ENCODE measurements at places on chromosomes 3 and 15.

DNA sequence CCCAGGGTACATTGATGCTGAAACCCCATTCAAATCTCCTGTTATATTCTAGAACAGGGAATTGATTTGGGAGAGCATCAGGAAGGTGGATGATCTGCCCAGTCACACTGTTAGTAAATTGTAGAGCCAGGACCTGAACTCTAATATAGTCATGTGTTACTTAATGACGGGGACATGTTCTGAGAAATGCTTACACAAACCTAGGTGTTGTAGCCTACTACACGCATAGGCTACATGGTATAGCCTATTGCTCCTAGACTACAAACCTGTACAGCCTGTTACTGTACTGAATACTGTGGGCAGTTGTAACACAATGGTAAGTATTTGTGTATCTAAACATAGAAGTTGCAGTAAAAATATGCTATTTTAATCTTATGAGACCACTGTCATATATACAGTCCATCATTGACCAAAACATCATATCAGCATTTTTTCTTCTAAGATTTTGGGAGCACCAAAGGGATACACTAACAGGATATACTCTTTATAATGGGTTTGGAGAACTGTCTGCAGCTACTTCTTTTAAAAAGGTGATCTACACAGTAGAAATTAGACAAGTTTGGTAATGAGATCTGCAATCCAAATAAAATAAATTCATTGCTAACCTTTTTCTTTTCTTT lies 5.8 kb downstream of the B2M start:
- DNase-seq = no peak

DNA sequence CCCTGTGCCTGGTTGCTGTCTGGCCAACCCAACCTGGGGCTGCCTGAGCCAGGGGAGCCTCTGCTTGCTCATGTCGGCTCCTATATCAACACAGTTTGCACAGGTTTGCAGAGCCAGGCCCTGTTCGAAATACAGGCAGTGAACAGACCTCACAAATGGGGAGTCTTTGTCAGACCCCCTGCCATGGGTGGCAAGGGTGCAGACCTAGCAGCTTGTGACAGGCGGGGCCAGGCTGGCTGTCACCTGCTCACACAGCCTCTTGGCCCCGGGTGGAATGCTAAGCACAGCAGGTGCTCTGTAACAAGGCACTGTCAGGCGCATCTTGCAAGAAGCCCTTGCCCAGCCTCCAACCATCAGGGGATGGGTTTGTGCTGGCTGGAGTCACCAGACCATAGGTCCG lies 47.3 kb downstream of the BDH1 start:
- DNase-seq = no peak

- DNase-seq = no peak
Measured at GRCh38 chr3:128254967-128255366, 101.7 kb downstream of the EEFSEC start.

- peak; percentile 7 for DNase-seq
Measured at GRCh38 chr15:49094923-49095322, 48.7 kb upstream of the SECISBP2L start.

GRCh38 chr3:171221104-171221503 lies 194.6 kb upstream of the SLC2A2 start:
- no peak for DNase-seq

DNA sequence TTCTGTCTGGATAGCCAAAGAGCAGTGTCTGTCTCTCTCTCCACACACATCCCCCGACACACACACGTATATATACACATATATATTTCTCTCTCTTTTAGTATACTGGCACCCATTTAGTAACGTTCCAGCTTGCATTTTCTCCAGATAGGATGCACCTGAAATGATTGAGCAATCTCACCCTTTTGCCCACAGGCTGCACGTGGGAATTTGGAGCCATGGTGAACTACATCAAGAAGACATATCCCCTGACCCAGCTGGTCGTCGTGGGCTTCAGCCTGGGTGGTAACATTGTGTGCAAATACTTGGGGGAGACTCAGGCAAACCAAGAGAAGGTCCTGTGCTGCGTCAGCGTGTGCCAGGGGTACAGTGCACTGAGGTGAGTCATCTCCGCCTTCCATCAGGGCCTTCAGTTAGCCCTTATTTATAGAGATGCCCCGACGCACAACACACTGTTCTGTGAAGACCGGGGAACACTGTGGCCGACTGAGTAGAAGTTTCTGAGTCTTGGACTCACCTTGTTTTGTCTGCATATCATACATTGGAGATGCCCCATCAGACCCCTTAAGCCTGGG lies 45.7 kb downstream of the RLBP1 start:
- no peak for DNase-seq

- no peak for DNase-seq
Measured at GRCh38 chr3:19652336-19652735, 281.7 kb downstream of the EFHB start.

Data from fibroblast of skin of right biceps (primary cell).